ENCODE measurements at places on chromosomes 12 and 14.
A peak's percentile ranks its signal among the peaks of the same experiment; 100 is the strongest.

DNA sequence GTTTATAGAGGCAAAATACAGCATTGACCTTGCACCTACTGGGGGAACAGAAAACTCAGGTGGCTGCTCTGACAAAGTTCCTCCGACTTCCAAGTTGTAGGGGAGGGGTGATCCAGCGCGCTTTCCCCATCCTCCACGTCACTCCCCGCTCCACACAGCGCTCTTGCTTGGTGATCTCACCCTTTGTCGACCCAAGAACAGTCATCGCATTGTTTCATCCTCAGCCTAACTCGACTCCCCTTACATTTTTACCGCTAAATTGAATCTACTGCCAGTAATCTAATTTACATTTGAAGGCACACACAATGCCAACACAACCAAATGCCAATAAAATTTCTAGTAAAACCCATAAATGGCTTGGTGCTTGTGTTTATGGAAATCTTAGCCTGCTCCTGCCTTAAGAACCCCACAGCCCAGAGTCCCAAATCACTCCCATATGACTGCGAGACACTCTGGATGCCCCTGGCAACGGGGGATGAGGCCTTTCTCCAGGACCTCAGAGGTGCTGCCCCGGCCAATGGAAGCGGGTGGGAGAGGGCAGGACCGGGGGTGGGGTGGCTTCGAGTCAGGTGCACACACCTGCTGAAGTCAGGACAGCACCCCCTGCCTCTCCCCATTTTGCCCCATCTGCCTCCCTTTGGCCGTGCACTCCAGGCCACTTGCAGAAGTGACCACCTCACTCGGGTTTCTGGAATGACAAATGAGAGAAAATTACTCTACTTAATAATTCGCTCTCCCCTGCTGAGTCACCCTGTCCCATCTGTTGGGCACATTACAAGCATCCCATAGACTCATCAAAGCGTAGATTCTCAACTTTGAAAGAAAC is 98.2 kb upstream of the GSC start:
- no peak for DNase-seq

GRCh38 chr12:124392271-124392666 is 97.4 kb downstream of the RFLNA start:
- DNase-seq = peak; percentile 88

GRCh38 chr12:100493396-100494012 is 19.8 kb downstream of the NR1H4 start:
- no peak for DNase-seq

GRCh38 chr12:14824012-14824634 is 10.1 kb upstream of the SMCO3 start:
- DNase-seq = no peak

GRCh38 chr12:60874091-60874490 is 1278.3 kb downstream of the SLC16A7 start:
- DNase-seq = no peak

- no peak for DNase-seq
Measured at GRCh38 chr14:63902375-63902976, 49.7 kb downstream of the SYNE2 start.
